ENCODE measurements at places on chromosomes 16 and 17.
A peak's percentile ranks its signal among the peaks of the same experiment; 100 is the strongest.

DNA sequence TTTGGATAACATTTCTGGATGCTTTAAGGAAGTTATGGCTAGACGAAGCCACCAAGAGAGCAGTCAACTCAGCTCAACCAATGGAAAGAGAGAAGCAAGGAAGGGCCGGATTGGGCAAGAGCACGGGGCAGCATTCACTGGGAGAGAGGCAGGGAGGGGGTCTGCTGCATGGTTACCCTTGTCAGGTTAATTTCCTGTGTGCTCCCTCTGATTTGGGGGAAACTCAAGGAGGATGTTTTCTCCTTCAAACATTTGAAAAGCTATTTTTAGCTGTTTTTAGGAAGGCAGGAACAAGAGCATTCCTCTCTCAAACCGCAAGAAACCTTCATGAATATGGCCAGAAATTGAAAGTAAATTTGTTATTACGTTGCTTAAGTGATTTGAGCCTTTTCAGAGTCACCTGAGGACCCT, 118.5 kb upstream of the ZFHX3 start:
- DNase-seq, result no peak

GRCh38 chr16:52537516-52537915, 9.4 kb downstream of the TOX3 start:
- no peak for DNase-seq

DNA sequence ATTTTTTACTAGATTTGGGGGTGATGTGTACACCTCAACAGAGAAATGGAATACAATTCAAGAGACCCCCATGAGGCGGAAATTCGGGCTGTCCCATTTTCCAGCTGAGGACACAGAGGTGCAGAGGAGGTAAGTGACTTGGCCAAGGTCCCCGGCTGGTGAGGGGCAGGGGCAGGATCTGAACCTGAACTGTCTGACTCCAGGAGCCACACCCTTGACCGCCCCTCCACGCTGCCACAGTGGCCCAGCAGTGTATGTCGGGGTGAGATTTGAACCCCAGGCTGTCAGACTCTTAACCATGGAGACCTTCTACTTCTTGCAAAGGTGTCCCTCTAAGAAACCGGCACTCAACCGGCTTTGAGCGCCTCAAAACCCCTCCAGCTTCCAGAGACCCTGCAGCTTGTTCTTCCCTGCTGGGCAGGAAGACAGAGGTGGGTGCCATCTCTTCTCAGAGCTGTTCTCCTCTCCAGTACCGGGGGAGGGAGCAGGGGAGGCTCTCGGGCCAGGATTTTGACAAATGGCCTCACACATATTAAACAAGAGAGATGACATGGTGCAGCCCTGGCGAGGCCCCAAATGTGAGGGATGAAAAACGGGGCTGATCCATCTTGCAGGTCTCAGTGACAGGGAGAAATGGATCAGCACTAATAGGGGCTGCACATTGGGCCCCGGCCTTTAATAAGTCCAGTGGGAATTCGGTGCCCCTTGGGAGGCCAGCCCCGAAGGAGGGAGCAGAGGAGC, 222.3 kb downstream of the GSG1L start:
- no peak for DNase-seq

DNA sequence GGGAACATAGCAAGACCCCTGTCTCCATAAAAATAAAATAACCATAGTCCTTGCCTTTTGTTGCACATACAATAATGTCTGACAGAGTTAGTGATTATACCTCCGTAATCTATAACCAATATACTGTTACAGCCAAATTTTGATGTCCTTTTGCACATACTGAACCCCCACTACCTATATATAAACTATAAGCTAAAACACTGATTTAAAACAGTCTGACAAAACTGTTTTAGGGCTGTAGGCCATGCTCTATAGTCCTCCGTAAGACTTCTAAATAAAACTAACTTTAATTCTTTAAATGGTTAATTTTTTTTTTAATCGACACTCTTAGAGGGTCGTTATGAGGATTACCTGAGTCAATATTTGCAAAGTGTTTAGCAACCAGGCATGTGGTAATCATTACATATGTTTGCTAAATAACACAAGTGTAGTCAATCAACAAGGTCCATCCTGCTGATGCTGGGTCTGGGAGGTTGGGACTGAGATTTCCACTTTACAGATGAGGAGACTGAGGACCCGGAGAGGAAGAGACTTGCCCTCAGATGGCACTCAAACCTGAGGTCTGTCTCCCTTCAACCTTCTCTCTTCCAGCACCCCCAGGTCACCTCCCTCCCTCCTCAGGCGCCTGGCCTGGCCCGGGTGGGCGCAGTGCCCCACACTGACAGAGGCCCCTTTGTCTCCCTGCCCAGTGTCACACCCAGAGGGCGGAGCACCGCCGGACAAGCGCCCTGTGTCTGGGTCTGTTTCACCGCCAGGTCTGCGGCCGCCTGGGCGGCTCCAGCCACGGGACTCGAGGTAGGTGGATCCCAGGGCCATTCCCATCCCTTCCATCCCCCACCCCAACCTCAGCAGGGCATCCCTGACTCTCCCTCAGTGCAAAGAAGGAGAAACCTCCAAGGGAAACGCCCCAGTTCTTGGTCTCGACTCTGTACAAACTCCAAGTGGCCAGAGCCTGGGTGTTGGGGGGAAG, 10.3 kb downstream of the ZNF385C start:
- DNase-seq, result no peak

DNA sequence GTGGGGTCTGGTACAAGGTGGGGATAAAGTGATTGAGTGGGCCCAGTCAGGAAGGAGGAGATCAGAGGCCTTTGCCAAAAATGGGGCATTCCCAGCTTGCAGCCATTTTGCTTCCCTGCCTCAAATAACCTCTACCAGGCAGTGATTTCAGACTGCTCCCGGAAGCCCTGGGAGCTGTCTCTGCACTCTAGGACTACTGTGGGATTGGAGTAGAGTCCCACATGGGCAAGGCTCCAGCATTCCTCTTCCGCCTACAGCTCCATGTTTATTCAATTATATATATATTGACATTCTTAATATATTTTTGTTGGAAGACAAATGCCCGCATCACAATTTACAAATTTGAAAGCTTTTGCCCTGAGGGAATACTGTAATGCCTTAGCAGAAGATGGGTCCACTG, 13.5 kb downstream of the SUPT6H start:
- DNase-seq, result no peak

- DNase-seq, result no peak
These were observed 873 bp downstream of the SETD1A start for GRCh38 chr16:30958175-30959079.

- peak; percentile 64 for DNase-seq
These were observed 2.4 kb upstream of the USP36 start for GRCh38 chr17:78842881-78843565.

- DNase-seq, result no peak
These were observed 30.7 kb upstream of the CCNF start for GRCh38 chr16:2398520-2398919.

GRCh38 chr16:85235991-85236817, 123.9 kb upstream of the CIBAR2 start:
- DNase-seq, result no peak

DNA sequence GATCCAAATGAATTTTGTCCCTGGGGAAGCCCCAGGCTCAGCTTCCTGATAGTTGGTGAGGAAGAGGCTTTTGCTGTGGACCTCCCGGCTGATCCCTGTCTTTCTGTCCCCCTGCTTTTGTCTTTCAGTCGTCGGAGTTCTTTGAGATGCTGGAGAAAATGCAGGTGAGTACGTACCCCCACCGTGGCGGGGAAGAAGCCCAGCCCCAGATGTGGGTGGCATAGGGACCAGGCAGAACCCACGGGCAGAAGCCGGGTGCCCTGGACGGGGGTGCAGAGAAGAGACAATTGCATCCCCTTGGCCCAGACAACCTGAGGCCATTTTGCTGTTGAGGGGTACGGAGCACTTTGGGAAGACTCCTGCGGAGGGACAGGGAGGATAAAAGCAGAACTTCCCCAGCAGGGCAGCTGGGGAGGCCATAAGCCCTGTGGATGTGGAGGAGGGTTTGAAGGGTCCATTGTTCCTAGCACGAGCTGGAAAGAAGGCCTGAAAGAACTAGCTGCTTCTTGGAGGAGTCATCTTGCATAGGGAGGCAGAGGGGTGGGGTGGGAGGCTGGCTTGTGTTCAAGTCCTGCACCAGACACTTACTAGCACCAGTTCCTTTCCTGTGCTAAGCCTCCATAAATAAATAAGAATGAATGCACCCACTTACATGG, 105.6 kb downstream of the OR1D5 start:
- no peak for DNase-seq

- DNase-seq, result peak; percentile 46
These were observed 25.9 kb downstream of the BRIP1 start for GRCh38 chr17:61837175-61838051.

GRCh38 chr17:6959700-6960099, 36.1 kb upstream of the ALOX12 start:
- no peak for DNase-seq

GRCh38 chr16:8346294-8346693, 244.0 kb downstream of the TMEM114 start:
- no peak for DNase-seq

DNA sequence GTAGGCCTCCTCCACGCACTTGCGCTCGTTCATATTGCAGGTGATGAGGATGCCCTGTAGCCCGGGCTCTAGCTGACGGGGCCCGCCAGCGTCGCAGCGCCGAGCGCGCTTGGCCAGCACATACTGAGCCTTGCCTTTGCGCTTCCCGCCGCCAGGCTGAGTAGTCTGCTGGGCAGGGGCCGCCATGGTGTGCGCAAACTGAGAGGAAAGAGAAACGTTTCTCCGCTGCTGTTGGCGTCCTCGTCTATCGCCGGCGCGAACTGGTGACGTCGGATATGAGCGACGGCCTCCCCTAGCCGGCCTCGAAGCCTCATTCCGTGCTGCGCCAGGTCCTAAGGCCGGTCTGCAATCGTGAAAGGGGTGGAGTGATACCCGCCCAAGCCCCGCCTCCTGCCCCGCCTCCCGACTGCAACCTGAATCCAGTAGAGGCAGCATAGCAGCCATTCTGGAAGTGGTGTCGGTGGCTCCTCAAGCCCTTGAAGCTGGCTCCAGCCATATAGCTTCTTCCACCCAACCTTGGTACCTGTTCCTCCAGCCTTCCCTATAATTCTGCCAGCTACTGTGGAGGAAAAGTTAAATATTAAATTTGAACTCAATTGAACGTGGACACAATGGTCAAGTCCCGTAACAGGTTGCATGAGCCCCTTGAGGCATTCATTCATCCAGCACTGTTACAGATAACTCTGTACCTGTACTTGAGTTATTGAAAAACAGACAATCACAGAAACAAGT, at the start of gene THUMPD1:
TSS of gene THUMPD1 (minus strand) at position 265 of the 732 bp plus-strand sequence. CDS start at position 186, 79 bp downstream.
- DNase-seq, result peak; percentile 78

GRCh38 chr16:67767953-67768352, 38.4 kb downstream of the RANBP10 start:
- no peak for DNase-seq

GRCh38 chr17:69187294-69187693, 41.3 kb downstream of the ABCA10 start:
- DNase-seq, result no peak

DNA sequence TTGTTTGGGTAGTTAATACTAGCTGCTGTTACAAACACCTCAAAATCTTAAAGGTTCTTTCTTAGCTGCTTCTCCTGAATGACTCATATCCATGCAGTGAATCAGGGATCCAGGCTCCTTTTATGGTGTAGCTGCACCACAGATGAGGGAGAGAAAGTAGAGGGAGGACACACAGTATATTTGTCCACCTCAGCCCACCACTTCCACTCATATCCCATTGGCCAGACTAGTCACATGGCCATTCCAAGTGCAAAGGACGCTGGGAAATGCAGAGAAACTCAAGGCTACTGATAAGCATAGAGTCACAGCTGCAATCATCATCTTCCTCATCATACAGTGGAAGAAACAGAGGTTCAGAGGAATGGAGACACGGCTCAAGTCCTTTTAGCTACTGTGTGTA, 63.8 kb downstream of the GSG1L start:
- DNase-seq, result no peak

GRCh38 chr16:78211020-78211599, 111.7 kb downstream of the WWOX start:
- DNase-seq, result no peak

DNA sequence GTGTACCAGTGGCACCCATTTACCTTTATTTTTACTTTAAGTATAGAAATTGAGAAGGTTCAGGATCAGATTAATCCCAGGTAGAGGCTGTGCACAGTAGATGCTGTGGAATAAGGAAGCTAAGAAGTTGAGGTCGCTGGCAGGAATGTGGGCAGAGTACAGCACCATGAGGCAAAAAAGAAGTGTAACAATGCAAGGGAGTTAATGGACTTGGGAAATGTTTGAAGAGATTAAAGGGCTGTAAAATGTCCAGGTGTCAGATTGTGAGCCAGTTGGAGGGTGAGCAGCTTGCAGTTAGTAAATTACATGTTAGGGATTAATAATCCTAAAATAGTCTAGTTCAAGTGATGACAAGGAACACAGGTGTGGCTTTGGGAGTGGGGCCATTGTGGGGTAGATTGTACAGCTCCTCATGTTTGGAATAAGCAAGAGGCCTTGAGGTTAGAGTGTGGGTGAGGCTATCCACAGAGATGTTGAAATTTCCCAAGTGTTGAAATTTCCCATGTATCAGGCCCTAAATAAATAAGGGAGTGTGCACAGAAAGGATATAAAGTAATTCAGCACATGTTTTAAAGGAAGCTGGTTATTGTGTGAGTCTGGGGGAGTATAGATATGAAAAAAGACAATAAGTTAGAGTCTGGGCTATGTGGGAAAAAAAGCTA, 21.5 kb downstream of the TAT start:
- no peak for DNase-seq

GRCh38 chr16:85553436-85554113, 59.5 kb upstream of the GSE1 start:
- no peak for DNase-seq

DNA sequence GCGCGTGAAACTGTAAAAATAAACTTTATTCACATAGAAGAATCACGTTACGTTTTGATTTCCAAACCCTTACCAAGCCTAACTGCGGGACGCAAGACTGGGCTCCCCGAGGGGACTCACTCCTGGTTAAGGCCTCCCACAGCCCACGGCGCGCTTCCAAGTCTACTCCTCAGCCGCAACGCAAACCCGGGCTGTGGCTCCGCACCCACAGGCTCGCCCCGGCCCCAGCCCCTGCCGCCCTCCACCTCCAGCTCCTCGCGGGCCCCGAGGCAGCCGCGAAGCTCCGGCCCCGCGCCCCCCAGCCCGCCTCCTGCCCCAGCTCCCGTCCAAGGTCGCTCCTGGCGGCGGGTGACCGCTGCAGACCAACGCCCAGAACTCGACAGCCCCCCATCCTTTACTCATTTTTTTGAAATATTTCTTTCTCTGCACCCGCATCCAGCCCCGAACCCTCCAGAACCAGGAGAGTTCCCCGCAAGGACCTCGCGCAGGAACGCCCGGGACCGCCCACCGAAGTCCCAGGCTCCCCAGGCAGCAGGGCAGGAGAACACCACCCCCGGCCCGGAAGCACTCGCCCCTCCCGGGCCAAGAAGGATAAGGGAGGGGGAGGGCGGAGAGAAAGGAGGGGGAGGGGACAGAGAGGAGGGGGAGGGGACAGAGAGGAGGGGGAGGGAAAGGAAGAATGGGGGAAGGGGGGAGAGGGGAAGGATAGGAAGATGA, 912 bp downstream of the USP22 start:
- DNase-seq, result peak; percentile 45

All from NCI-H1694 treated with DMSO at 0.1 percent for 48 hours (cell line).